ENCODE measurements at places on chromosomes 11 and 22.

- no peak for DNase-seq
Observed at GRCh38 chr22:23424031-23424430, 156.1 kb downstream of the IGLL1 start.

DNA sequence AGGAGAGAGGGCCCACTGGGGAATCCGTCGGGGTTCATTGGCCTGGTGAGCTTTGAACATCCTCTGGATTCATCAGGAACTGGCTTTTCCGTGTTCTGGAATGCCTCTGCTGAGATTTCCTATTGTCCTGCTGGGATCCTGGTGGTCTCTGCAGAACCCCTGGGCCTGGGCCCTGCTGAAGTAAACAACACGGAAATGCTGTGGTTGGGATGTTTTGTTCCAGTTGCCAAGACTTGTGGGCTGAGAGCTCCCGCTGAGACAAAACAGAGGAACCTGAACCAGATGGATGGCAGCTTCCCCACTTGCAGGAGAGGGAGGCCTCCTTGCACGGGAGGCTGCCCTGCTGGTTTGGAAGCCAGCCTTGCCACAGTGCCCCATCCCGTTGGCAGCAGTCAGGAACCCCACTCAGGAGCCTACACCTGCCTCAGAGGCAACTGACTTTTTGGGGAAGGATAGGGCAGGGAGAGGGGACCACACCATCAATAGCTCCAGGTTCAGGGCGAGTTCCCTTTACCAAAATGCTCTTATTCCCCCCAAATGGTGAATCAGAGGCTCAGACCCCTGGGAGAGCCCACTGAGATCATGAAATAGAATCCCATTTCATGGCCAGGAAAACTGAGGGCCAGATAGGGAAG lies 60.7 kb downstream of the LRRC32 start:
- no peak for DNase-seq

DNA sequence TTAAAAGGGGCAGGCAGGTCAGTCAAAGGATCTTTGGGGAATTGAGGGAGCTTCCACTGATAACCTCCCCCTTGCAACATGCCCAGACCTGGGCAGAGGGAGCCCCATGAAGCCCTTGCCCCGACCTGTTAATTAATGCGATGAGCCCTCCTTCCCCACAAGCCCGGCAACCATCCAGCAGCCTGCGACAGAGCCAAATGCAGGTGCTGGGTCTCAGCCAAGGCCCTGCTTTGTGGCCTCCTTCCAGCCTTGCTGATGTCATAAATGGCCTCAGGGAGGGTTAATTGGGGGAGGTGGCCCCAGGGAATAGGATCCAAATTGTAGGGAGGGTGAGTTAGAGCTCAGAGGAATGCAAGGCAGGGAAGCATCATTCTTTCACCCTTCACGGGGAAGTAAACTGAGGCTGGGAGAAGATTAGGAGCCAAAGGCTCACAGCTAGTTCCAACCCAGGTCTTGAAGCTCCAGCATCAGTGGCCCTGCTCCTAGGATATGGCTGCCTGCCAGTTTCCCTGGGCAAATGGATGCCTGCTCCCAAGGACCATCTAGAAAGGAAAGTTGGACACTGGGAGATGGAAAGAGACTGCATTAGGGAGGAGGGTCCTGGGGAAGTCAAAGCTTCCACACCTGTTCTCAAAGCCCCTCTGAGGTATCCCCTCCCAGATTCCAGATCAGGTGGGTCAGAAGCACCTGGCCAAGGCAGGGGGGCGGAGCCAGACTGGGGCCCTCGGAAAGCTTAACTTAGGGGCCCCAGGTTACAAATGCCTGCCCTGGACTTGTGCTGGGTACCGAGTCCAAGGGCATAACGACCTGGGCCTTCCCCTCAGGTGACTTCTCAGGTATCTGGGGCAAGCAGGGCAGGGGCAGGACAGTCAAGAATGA lies 34.1 kb downstream of the LMO1 start:
- no peak for DNase-seq

DNA sequence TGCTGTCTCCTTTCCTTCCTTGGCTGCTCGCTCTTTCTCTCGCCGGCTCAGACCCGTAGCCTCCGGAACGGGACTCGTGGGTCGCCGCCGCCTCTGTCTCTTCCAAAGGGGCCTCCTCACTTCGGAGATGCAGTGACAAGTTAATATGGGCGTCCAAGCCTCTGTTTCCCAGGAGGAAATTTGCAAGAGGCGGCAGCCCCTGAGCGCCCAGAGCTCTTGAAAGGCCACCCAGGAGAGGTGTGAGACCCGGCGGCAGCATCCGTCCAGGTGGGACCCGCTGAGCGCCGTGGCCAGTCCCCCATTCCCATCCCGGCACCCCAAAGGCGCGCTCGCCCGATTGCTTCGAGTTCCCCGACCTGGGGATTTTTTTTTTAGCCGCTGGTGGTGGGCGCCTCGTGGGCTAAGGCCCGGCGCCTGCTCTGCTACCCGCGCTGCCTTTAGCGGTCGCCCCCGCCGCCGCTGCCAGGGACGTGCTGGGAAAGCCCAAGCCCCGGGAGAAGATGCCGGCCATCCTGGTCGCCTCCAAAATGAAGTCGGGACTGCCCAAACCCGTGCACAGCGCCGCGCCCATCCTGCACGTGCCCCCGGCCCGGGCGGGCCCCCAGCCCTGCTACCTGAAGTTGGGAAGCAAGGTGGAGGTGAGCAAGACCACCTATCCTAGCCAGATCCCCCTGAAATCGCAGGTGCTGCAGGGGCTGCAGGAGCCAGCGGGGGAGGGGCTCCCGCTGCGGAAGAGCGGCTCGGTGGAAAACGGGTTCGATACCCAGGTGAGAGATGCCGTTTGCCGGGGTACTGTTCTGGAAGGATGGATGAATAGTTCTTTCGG lies 772 bp downstream of the NAV2 start:
- no peak for DNase-seq

- DNase-seq: no peak
Observed at GRCh38 chr22:24845041-24845898, 39.3 kb downstream of the SGSM1 start.

- DNase-seq: no peak
Observed at GRCh38 chr11:69558519-69558941, 77.1 kb downstream of the LINC01488 start.

DNA sequence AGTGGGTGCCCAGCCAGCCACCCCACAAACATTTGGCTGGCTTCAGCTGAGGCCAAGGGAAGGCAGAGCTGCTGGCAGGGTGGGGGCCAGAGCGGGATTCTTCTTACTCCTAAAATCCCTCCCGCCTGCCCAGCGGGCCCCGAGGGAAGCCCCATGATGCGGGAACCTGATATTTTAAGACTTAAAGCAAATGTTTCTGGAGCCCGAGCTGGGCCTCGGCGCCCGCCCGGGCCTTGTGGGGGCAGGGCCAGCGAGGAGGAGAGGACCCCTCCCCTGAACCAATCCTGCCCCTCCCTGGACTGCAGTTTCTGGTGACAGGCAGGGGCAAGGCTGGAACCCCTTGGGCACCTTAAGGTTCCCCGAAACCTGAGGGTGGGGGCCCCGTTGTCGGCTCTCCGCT lies 17.2 kb downstream of the GP1BB start:
- DNase-seq: no peak

GRCh38 chr22:27801616-27802345 lies at the start of gene MN1:
Gene MN1, minus strand, starts transcription at chr22:27801756. Its CDS starts 1,213 bp downstream, at chr22:27800543.
- no peak for DNase-seq

DNA sequence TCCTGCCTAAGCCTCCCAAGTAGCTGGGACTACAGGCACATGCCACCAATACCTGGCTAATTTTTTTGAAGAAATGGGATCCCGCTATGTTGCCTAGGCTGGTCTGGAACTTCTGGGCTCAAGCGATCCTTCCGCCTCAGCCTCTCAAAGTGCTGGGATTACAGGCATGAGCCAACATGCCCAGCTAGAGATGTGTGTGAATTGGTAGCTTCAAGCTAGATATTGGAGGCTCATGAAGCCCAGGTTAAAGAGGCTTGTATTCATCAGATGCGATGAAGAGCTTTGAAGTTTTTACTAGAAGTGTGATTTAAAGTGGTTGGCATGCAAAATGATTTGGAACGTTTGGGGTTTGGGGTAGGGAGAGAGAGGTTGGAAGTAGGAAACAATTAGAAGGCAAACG lies 19.6 kb downstream of the NF2 start:
- no peak for DNase-seq

GRCh38 chr11:116857936-116858335 lies 20.5 kb upstream of the APOA1 start:
- no peak for DNase-seq
